Activated CD8-positive, alpha-beta memory T cell treated with anti-CD3 and anti-CD28 coated beads for 4 hours (primary cell): ENCODE measurements at places on chromosomes 7 and 10.

GRCh38 chr7:82126576-82126975, 317.0 kb downstream of the CACNA2D1 start:
- no peak for DNase-seq

DNA sequence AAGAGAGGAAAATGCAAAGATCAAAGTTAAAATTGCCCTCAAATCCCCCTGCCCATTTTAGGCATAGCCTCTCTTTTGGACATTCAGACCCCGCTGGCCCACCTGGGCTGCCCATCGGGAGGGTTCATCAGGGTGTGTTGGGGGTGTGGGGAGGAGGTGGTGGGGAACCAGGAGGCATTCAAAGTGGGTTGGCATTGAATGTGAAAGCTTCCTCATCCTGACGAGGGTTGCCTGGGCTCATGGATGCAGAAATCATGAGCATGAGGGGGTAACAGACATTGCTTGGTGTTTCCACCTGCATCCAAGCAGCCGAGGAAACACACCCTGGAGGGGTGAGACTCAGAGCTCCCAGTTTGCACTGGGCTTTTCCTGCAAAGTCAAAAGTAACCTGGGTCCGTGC, 20.6 kb downstream of the BTBD16 start:
- no peak for DNase-seq

DNA sequence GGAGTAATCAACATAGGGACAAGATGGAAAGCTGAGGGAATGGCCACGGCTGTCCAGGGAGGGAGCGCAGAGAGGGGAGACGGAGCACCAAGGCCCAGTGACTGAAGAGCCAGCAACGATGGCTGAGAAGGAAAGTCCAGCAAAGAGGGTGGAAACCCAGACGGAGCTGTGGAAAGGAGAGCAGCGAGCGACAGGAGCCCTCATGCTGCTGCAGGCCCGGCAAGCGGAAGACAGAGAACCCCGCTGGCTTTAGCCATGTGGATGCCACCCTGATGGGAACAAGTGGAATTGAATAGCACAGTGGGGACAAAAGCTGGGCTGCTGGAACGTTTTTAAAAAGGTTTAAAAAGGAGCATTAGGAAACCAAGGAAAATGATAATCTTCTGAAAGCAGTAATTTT, 82.9 kb upstream of the DDC start:
- no peak for DNase-seq

- DNase-seq = no peak
These were observed 31.2 kb downstream of the FRMD4A start for GRCh38 chr10:14299556-14299955.

DNA sequence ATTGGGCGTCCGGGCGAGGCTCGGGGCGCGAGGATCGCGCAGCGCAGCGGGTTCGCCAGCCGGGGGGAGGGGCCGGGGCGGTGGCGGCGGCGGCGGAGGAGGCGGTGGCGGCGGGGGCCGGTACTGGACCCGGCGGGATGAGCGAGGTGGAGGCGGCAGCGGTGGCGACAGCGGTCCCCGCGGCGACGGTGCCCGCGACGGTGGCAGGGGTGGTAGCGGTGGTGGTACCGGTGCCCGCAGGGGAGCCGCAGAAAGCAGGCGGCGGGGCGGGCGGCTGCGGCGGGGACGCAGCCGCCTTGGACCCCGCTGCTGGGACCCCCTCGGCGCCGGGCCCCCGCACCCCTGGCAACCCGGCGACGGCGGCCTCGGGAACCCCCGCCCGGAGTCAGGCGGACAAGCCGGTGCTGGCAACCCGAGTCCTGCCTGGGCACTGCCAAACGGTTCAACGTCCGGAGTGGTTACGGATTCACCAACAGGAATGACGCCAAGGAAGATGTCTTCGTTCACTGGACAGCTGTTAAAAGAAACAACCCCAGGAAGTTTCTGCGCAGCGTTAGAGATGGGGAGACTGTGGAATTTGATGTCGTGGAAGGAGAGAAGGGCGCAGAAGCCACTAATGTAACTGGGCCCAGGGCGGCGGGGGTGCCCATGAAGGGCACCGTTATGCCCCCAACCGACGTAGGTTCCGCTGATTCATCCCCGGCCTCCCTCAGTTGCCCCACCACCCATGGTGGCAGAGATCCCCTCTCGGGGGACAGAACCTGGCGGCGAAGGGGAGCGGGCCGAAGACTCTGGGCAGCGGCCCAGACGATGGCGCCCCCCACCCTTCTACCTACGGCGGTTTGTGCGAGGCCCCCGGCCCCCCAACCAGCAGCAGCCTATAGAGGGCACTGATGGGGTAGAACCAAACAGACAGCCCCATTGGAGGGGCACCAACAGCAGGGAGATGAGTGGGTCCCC, 100.3 kb upstream of the CPXM2 start:
- DNase-seq = no peak

DNA sequence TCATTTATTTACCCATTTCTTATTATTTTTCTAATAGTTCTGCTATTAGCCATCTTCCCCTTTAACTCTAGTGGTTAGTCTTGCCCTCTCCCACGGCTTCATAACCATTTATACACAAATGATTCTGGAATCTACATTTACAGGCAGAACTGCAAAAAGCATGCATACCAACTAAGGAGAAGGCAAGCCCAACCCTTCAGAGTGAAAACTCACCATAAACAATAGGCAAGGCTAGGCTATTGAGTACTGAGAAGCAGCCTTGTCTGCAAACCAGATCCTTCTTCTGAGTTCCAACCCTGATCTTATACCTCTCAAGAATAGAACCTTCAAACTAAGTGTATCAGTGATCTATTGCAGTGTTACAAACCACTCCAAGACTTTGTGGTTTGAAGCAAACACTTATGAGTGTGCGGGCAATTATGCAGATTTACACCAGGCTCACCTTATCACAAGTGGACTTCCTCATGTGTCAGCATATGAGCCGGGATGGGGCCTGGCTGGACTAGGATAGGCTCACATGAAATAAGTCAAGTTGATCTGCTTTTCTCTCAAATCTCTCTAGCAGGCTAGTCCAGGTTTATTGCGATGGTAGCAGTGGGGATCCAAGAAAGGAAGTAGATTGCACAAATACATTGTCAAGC, 896.9 kb upstream of the PHF14 start:
- no peak for DNase-seq

- no peak for DNase-seq
These were observed 43.5 kb upstream of the LEP start for GRCh38 chr7:128197589-128197988.
